ENCODE measurements at places on chromosomes 11 and 22. TPM values are rescaled to one million over a fixed set of nuclear protein-coding genes. Genes with fewer than 3 reads are reported as not detected.

- peak; percentile 86 for DNase-seq
- no peak overlapping the region for H3K4me3 ChIP-seq
- no peaks in the 10 kb centered on the region for H3K36me3 ChIP-seq
- no peaks in the 10 kb centered on the region for H3K27me3 ChIP-seq
Measured at GRCh38 chr11:123219066-123219690, 24.1 kb upstream of the CLMP start.

GRCh38 chr11:115153135-115153534 is 351.1 kb downstream of the CADM1 start:
- H3K36me3 ChIP-seq: no peaks in the 10 kb centered on the region
- no peaks in the 10 kb centered on the region for H3K4me1 ChIP-seq
- no peak overlapping the region for H3K4me3 ChIP-seq
- H3K27ac ChIP-seq: no peak overlapping the region
- H3K27me3 ChIP-seq: peaks cover 6% of the 10 kb centered on the region
- DNase-seq: peak; percentile 33

GRCh38 chr22:18999008-18999407 is 62.9 kb upstream of the PRODH start:
- no peaks in the 10 kb centered on the region for H3K4me1 ChIP-seq
- DNase-seq: no peak
- H3K4me3 ChIP-seq: no peak overlapping the region
- no peaks in the 10 kb centered on the region for H3K36me3 ChIP-seq
- H3K27ac ChIP-seq: no peak overlapping the region

DNA sequence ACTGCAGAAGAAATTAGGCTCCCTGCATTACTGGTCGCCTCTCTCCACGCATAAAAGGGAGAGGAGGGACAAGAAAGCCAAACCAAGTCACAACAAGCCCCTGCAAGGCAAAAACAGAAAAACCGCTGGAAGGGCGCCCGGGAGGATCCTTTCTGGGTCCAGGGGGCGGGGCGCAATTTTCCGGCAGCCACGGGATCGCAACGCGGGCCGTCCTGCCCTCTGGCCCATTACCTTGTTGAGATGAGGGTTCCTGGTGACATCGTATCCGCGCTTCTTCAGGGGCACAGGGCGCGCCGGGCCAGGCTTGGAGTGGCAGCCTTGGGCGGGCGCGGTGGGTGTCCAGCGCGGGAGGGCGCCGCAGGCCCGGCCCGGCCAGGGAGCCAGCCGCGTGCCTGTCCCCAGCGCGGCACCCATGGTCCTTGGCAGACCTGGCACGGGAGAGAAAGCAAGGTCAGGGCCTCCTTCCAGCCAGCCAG is 847 bp downstream of the ME3 start:
- H3K4me1 ChIP-seq: 0 out of 2 replicates have a peak, but pooled peaks cover 2% of the 10 kb centered on the region
- H3K4me3 ChIP-seq: peak overlapping the region; percentile 64
- H3K36me3 ChIP-seq: no peaks in the 10 kb centered on the region
- DNase-seq: no peak
- H3K27me3 ChIP-seq: no peaks in the 10 kb centered on the region

- no peak overlapping the region for H3K4me3 ChIP-seq
- peaks cover 22% of the 10 kb centered on the region for H3K36me3 ChIP-seq
- H3K27me3 ChIP-seq: no peaks in the 10 kb centered on the region
- peaks cover 5% of the 10 kb centered on the region for H3K4me1 ChIP-seq
Measured at GRCh38 chr11:10309163-10310093, 4.6 kb downstream of the ADM start.

DNA sequence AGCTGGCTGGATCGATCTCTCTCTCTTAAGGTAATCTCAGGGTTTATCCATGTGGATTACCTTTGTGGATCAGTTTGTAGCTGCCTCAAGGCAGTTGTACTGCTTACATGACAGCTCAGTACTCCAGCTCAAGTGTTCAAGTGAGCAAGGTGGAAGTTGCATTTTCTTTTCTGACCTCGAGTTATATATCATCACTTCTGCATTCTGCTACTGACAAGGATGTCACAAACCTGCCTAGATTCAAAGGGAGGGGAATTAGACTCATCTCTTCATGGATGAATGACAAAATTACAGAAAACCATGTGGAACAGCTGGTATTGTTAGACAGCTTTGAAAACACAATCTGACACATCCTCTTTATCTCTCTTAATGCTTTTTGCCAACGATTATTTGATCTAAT is 6.1 kb upstream of the TCN2 start:
- H3K27ac ChIP-seq: no peak overlapping the region
- no peak overlapping the region for H3K4me3 ChIP-seq
- no peaks in the 10 kb centered on the region for H3K4me1 ChIP-seq
- H3K36me3 ChIP-seq: no peaks in the 10 kb centered on the region
- no peak for DNase-seq

GRCh38 chr11:88709567-88709966 is 356.2 kb downstream of the GRM5 start:
- H3K27me3 ChIP-seq: no peaks in the 10 kb centered on the region
- DNase-seq: no peak
- H3K36me3 ChIP-seq: no peaks in the 10 kb centered on the region
- no peak overlapping the region for H3K27ac ChIP-seq

- peaks cover 11% of the 10 kb centered on the region for H3K4me1 ChIP-seq
- H3K27me3 ChIP-seq: peaks cover 7% of the 10 kb centered on the region
- no peak overlapping the region for H3K4me3 ChIP-seq
- DNase-seq: peak; percentile 98
- H3K27ac ChIP-seq: peak overlapping the region; percentile 25
Measured at GRCh38 chr11:19441752-19442553, 201.2 kb upstream of the E2F8 start.

GRCh38 chr11:83663446-83663845 is 377.3 kb upstream of the CCDC90B start:
- no peak overlapping the region for H3K27ac ChIP-seq
- peak; percentile 5 for DNase-seq
- H3K36me3 ChIP-seq: no peaks in the 10 kb centered on the region
- H3K27me3 ChIP-seq: no peaks in the 10 kb centered on the region

DNA sequence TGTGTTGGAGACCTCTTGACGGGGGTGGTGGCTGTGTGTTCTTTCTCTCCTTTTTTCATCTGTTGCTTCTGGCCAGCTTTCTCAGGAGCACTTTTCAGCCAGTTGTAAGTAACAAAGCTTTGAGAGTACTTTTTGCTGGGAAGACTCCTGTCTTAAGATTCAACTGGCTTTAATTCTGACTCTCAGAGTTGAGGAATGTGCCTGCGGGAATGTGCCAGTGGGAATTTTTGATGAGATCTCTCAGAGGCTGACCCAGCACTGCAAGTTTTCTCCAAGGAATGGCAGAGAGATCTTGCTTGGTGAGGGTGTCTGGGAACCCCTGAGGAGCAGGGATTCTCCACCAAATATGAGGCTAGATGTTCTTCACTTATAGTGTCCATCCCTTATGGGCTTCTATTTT is 91.6 kb upstream of the OR9Q1 start:
- DNase-seq: no peak
- H3K27me3 ChIP-seq: peaks cover 14% of the 10 kb centered on the region
- H3K4me1 ChIP-seq: no peaks in the 10 kb centered on the region

DNA sequence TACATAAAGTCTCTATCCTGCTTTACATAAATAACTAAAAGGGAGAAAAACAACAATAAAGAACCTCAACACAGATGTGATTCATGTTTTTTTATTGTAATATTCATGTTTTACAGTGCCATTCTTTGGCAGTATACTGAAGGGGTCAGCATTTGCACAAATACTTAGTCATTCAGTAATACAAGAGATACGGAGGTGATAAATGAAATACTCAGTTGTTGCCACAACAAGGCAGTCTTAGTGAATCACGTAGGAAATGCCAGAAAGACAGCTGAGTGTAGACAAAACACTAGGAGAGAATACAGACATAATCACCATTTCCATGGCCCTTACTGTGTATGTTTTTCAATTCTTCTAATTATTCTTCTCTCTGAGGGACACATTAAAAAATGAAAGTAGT is 910.4 kb downstream of the METTL15 start:
- H3K27me3 ChIP-seq: no peaks in the 10 kb centered on the region
- H3K4me3 ChIP-seq: no peak overlapping the region
- no peaks in the 10 kb centered on the region for H3K36me3 ChIP-seq

- no peak for DNase-seq
- H3K27ac ChIP-seq: no peak overlapping the region
- H3K4me3 ChIP-seq: no peak overlapping the region
- no peaks in the 10 kb centered on the region for H3K27me3 ChIP-seq
- no peaks in the 10 kb centered on the region for H3K4me1 ChIP-seq
- peaks cover 4% of the 10 kb centered on the region for H3K36me3 ChIP-seq
Measured at GRCh38 chr11:89477175-89477574, 14.0 kb downstream of the NOX4 start.

- H3K36me3 ChIP-seq: peaks cover 57% of the 10 kb centered on the region
- H3K4me1 ChIP-seq: peaks cover 9% of the 10 kb centered on the region
- peak; percentile 52 for DNase-seq
- no peak overlapping the region for H3K4me3 ChIP-seq
- H3K27me3 ChIP-seq: no peaks in the 10 kb centered on the region
Measured at GRCh38 chr22:20748731-20749428, 25.0 kb upstream of the SERPIND1 start.

DNA sequence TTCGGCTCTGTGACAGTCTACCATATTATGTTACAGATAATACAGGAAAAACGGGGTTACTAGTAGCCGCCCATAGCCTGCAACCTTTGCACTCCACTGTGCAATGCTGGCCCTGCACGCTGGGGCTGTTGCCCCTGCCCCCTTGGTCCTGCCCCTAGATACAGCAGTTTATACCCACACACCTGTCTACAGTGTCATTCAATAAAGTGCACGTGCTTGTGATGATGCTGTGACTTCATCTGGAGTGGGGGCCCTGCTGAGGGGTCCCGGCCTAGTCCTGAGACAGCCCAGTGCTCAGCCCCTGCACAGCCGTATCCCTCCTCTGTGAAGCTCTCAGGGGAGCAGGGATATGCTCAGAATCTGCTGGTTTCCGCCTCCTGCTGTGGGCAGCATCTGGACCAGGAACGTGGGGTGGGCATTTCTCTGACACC is 1.2 kb downstream of the IFITM1 start:
- no peaks in the 10 kb centered on the region for H3K27me3 ChIP-seq
- peaks cover 21% of the 10 kb centered on the region for H3K4me1 ChIP-seq
- peaks cover 6% of the 10 kb centered on the region for H3K36me3 ChIP-seq
- no peak overlapping the region for H3K27ac ChIP-seq
- H3K4me3 ChIP-seq: peak overlapping the region; percentile 15

GRCh38 chr11:104704146-104704830 is 194.0 kb downstream of the CASP12 start:
- H3K27ac ChIP-seq: no peak overlapping the region
- no peaks in the 10 kb centered on the region for H3K36me3 ChIP-seq
- H3K27me3 ChIP-seq: no peaks in the 10 kb centered on the region
- H3K4me1 ChIP-seq: peaks cover 7% of the 10 kb centered on the region

DNA sequence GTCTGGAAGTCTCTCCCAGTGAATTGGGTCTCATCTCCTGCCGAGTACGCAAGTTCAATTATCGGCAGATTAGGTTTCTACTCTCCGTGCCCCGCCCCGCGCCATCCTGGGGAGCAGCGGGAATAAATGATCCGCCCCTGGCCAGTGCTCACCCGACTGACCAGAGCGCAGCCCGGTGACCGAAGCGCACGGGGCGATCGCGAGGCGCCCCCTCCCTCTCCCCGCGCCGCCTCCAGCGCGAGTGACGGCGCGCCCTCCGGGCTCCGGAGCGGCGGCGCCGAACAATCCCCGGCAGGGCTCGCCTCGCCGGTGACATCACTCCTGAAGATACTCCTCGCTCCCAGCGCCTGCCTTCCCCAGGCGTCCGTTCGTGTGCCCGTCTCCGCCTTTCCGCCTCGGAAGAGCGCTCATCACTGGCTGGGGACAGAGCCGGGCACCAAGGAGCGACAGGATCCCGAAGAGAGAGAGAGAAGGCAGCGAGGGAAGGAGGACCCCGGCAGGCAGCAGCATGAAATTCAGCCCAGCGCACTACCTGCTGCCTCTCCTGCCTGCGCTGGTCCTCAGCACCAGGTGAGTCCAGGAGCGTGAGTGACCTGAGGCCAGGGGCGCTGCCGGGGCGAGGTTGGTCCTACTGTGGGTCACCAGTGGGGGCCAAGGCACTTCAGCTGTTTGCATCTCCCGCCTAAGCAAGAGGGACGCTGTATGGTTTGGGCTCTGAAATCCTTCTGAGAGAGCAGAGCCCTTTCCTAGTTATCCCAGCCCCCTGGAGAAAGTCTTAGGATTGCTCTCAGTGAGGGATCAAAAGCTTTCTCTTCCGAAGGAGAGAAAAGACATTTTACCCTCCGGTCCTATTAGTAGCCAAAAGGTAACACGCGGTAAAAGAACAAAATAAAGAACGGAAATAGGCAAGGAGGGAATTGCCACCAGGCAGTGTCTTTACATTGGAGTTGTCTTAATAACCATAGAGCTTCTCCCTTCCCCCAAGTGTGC is at the start of gene LUZP2:
Gene LUZP2, plus strand, starts transcription at position 318 of the 990 bp plus-strand sequence.
- peak within 1 kb of the TSS; percentile 2 for H3K27ac ChIP-seq
- no peaks in the 10 kb centered on the region for H3K27me3 ChIP-seq
- DNase-seq: peak; percentile 51
- no peaks in the 10 kb centered on the region for H3K36me3 ChIP-seq
- no peaks in the 10 kb centered on the region for H3K4me1 ChIP-seq

DNA sequence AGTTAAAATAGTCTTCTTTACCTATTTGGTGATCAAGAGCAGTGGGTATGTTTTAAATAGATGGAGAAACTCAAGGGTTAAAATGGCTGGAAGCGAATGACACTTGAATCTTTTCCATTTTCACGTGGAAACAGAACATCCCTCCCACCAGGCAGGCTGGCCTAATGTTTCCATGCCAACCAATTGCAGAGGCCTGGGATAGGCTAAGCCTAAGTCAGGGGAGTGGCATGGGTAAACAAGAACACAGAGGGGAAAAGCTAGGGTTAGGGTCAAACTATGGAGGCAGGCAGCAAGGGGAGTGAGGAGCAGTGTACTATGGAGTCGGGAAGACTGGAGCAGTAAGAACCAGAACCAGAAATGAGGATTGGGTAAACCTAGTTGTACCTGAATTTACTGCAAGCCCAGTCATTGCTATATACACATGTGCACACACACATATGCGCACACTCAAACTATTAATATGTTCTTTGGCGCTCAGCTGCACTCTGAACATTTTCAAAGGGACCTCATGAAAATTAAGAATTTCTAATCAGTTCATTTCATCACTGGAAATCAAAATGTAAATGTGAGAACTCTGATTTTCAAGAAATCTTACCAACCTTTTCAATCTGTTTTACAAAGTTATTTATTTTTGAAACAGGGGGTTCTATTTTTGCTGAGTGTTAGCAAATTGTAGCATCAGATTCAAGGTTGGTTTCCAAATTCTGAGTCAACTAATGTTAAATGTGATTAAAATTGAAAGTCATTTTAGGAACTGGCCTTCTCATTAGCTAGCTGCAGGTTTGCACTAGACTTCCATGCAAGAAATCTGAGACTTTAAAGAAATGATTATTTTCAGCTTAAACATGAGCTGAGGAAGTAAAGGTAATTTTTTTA is 327.0 kb upstream of the CCDC90B start:
- no peak overlapping the region for H3K4me3 ChIP-seq
- H3K27ac ChIP-seq: no peak overlapping the region
- DNase-seq: no peak
- no peaks in the 10 kb centered on the region for H3K27me3 ChIP-seq
- no peaks in the 10 kb centered on the region for H3K4me1 ChIP-seq

GTPBP1 gene
- total RNA-seq: 21.4 TPM

KCNJ1 gene
- not detected for total RNA-seq

PARVA gene
- 65.8 TPM for total RNA-seq

GLYATL2 gene
- total RNA-seq: 0.36 TPM

OR9G1 gene
- total RNA-seq: not detected

TRIM48 gene
- total RNA-seq: not detected

BDNF gene
- 174 TPM for total RNA-seq

STK33 gene
- total RNA-seq: 2.3 TPM
